ENCODE measurements at places on chromosomes 1 and 21.

DNA sequence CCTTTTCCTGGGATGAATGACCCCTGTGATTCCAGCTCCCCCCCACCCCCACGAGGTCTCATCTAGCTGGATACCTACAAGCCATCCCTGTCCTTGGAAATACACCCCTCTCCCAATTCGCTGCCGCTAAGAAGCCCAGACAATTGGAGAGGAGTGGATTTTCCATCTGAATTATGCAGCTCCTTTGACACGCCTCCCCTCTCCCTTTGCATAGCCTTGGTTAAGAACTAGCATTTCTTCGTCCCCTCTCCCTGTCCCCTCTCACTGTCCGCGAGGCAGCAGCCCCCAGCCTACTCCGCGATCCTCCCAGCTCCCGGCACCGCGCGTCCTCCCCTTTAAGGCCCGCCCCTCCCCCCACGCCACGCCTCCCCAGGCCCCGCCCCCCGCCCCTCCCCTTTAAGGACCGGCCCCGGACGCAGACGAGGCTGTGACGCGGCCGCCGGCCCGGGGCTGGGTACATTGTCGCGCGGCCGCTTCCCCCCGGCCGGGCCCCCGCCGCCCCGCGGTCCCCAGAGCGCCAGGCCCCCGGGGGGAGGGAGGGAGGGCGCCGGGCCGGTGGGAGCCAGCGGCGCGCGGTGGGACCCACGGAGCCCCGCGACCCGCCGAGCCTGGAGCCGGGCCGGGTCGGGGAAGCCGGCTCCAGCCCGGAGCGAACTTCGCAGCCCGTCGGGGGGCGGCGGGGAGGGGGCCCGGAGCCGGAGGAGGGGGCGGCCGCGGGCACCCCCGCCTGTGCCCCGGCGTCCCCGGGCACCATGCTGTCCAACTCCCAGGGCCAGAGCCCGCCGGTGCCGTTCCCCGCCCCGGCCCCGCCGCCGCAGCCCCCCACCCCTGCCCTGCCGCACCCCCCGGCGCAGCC lies at the start of gene MAPKAPK2:
MAPKAPK2 (plus strand) TSS at position 428 of the 856 bp plus-strand sequence; CDS start at position 753, 325 bp downstream.
- peak; percentile 74 for DNase-seq

DNA sequence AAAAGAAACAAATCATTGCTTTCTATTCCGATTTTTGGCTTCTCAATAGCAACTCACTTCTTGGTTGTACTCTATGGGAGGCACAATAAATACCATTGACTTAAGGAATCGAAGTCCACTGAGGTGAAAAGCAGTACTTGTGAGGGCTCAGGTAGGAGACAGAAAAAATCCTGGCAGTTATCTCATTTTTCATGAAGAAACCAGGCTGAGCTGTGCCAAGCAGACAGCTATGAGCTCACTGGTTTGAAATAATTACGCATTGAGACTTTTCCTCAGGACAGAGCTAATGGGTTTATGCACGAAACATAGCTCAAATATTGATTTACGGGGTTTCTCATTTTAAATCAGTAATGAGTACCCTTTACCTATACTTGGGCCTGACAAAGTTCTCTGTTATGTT lies 18.5 kb downstream of the COLGALT2 start:
- no peak for DNase-seq

GRCh38 chr1:27011058-27011764 lies 1.4 kb downstream of the TENT5B start:
- DNase-seq: no peak

- DNase-seq: no peak
Observed at GRCh38 chr1:107477233-107477632, 336.4 kb downstream of the NTNG1 start.

GRCh38 chr1:100597784-100598183 lies 59.8 kb downstream of the GPR88 start:
- DNase-seq: no peak

GRCh38 chr1:55288245-55288644 lies 73.1 kb upstream of the USP24 start:
- DNase-seq: peak; percentile 75

GRCh38 chr1:90919190-90919719 lies 102.6 kb downstream of the ZNF644 start:
- no peak for DNase-seq

- no peak for DNase-seq
Observed at GRCh38 chr1:162578071-162578700, 16.7 kb downstream of the UAP1 start.

GRCh38 chr1:86981482-86982213 lies 67.2 kb downstream of the HS2ST1 start:
- no peak for DNase-seq

GRCh38 chr1:100927276-100927675 lies 31.4 kb downstream of the SLC30A7 start:
- DNase-seq: no peak

GRCh38 chr1:234505769-234506102 lies 26.8 kb upstream of the TARBP1 start:
- no peak for DNase-seq

GRCh38 chr1:83970114-83970513 lies 28.8 kb downstream of the TTLL7 start:
- DNase-seq: no peak

GRCh38 chr1:213651077-213651476 lies 336.7 kb upstream of the PROX1 start:
- no peak for DNase-seq

GRCh38 chr1:19412654-19413053 lies 72.7 kb downstream of the CAPZB start:
- DNase-seq: no peak

DNA sequence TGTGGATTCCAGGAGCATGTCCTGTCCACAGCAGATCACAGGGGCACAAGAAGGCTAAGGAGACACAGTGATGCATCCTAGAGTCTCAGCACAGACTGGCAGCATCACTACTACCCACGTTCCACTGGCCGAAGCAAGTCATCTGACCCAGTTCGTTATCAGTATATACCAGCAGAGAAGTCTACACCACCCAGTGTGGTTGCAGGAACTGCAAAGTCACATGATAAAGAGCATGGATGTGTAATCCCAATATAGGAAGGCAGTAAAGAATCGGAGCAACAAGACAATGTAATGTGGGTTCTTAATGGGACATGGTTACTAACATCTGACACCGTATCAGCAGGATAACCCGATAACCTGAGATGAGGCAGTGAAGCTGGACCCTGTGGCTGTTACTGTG lies 246.6 kb downstream of the RRAGC start:
- no peak for DNase-seq

GRCh38 chr1:162688521-162688920 lies 56.3 kb downstream of the DDR2 start:
- no peak for DNase-seq

GRCh38 chr1:112256411-112256810 lies 139.6 kb upstream of the CTTNBP2NL start:
- DNase-seq: no peak

GRCh38 chr1:89942825-89943658 lies 51.9 kb upstream of the ZNF326 start:
- DNase-seq: no peak

DNA sequence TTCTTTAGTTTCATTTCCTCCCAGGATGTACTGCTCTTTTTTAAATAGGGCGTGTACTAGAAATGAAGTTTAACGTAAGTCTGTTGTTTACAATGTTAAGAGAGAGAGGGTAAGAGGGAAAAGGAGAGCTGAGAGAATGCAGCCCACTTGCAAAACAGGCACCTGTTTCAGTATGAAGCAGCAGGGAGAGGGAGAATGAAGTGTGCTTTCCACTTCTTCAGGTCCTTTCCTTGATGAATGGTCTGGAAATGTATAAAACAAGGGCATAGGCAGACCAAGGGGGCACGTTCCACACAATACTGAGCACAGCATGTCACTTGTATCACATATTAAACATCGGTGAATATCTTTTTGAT lies 2.0 kb downstream of the KCNA3 start:
- no peak for DNase-seq

GRCh38 chr1:97482022-97482421 lies 438.8 kb downstream of the DPYD start:
- no peak for DNase-seq

DNA sequence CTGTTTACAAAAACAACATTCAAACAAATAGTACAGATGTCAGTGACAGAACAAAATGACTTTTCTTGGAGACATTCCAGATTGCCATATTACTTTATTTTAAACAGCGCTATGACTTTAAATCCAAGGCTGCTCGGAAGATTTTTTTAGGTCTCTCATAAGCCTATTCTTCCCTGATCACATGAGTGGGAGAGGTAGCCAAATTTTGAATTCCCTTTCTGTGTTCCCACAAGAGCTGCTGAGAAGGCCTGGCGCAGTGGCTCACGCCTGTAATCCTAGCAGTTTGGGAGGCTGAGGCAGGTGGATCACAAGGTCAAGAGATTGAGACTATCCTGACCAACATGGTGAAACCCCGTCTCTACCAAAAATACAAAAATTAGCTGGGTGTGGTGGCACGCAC lies 53.7 kb downstream of the SLC35A3 start:
- no peak for DNase-seq

DNA sequence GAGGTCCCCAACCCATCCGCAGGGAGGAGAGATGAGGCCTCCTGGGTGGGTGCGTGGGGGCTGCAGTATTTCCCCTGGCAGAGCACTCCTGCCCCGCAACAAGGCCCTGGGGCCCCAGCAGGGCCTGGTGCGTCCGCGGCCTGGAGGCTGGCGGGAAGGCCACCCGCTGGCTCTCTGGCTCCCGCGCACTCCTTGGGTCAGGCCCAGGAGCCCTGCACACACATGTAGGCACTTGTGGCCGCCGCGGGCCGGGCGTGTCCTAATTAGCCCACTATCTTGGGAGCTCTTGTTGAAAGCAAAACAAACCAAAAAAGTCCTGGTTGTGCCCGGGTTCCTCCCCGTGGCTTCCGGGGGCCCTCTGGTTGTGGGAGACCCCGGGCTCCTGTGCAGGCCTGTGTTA lies 49.7 kb upstream of the CCDC27 start:
- DNase-seq: no peak

GRCh38 chr1:110239441-110240430 lies 29.6 kb downstream of the KCNC4 start:
- DNase-seq: no peak

DNA sequence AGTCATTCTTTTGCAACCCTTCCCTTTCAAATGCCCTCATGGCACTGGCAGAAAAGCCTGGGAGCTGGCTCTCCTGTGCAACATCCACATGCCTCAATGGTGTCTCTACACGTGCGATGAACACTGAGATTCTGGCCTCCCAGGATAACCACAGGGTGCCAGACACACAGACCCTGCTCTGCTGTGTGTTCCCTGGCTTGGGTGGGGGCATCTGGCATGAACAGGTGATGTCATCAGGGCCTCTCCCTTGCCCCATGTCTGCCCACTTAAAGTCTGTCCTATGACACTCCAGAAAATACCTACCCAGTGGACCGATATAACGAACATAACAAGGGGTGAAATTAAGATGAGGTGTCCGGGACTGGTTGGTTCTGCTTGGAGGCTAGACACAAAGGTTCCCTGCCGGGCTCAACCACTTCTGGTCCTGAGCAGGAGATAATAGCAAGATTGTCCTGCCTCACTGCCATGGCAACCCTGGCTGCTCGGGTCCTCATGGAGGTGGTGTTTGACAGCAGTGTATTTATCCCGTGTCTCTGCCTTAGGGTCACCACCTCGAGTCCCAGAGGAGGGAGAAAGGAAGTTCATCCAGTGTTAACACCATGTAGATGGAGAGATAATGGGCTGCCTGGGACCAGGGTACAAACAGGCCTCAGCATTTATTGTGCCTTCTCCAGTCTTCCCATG lies 19.3 kb downstream of the INSRR start:
- DNase-seq: no peak

- DNase-seq: no peak
Observed at GRCh38 chr21:40186045-40186444, 318.8 kb downstream of the PCP4 start.

DNA sequence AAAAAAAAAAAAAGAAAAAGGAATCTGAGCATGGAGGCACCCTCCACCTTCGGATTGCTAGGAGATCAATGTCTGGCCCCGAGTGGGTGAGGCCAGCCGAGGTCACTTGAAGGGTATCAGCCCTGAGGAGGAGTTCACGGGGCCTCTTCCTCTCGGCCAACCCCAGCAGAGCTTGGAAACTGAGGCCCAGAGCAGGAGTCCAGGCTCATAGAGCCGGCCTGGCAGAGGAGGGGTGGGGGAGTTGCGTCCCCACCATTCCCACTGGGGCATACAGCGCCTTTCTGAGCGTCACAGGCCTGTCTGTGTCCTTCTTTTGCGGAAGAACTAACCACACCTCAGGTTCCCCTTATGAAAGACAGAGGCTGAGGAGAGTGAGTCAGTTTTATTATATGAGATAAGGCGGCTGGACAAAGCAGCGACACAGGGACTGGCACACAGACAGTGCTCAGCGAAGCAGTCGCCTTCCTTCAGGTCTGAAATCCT lies 17.1 kb upstream of the EPHA2 start:
- no peak for DNase-seq

- no peak for DNase-seq
Observed at GRCh38 chr1:29832471-29832870, 596.1 kb downstream of the PTPRU start.

GRCh38 chr1:201539561-201540431 lies 869 bp downstream of the NAV1 start:
- no peak for DNase-seq

- no peak for DNase-seq
Observed at GRCh38 chr1:224488806-224489499, 54.4 kb upstream of the WDR26 start.

DNA sequence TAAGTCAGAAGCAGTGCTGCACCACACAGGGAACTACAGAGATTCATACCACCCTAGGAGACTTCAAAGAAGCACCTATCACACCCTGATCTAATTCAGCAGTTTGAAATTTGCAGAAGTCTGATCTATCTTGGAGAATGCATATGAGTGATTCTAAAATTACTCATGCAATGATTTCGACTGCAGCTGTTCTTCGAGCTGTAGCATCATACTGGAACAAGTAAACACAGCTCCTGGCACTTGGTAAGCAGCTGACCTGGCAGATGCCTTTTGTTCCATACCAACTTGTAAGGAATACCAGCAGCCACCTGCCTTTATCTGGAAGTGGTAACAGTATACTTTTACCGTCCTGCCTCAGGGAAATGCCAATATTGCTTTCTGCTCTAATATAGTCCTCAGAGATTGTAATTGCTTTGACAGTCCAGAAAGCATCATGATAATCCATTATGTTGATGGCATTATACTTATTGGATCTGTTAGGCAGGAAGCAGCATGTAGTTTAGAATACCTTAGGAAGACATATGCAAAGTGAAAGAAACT lies 25.7 kb downstream of the AADACL4 start:
- DNase-seq: no peak

DNA sequence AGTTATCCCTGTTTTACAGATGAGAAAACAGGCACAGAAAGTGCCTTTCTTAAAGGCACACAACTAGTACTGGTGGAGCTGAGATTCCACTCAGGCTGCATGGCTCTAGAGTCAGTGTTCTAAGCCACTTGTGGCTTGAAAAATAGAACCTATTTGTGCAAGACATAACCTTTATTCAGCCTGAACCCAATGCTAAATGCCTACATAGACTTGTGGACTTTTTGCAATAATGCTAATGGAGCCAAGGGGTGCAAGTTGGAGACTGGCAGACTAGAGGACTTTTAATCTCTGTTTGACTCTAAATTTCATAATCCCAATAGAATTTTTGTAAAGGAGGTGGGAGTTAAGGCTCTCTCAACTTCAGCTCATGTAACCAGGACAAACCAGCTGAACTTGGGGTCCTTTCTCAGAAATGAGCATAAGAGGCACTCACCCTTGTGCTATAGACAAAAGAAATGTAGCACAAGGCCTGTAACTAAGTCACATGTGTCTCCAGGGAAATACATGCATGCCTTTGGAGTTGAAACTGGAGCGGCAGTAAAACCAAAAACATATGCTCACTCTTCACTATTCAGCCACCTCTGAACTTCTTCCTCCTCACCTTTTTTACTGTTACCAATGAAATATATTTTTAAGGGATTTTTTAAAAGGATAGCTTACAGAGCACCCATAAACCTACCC lies 43.0 kb upstream of the AK4 start:
- DNase-seq: no peak
